Omental fat pad (tissue), 4 donors: ENCODE measurements at places on chromosomes 2 and 18. TPM values are rescaled to one million over a fixed set of nuclear protein-coding genes. Genes with fewer than 3 reads are reported as not detected.

The SNORC gene
- 0.79 TPM for total RNA-seq

The CCDC178 gene
- total RNA-seq, result 2.6 TPM

The SETBP1 gene
- 17.5 TPM for total RNA-seq

The AQP12B gene
- not detected for total RNA-seq

The UCN gene
- 1.8 TPM for total RNA-seq

The STARD6 gene
- not detected for total RNA-seq

The GCFC2 gene
- total RNA-seq, result 29.0 TPM

The IGFBP5 gene
- total RNA-seq, result 2,528 TPM

The TRAPPC12 gene
- total RNA-seq, result 62.3 TPM

The TRIM54 gene
- not detected for total RNA-seq

The PAX8 gene
- 9.4 TPM for total RNA-seq

The AGBL5 gene
- total RNA-seq, result 14.4 TPM

The INHBB gene
- total RNA-seq, result 15.8 TPM

The ZNG1B gene
- total RNA-seq, result 27.0 TPM

The PPP4R3B gene
- 51.3 TPM for total RNA-seq

The OSGEPL1 gene
- 5.3 TPM for total RNA-seq

The CNRIP1 gene
- total RNA-seq, result 67.9 TPM

The PLGLB2 gene
- total RNA-seq, result 3.3 TPM

The CIB4 gene
- total RNA-seq, result not detected

The SYT4 gene
- not detected for total RNA-seq

The FBXO48 gene
- total RNA-seq, result 0.65 TPM

The IL36RN gene
- not detected for total RNA-seq

The EDAR gene
- not detected for total RNA-seq

The FBLN7 gene
- 6.6 TPM for total RNA-seq

The PHOSPHO2 gene
- total RNA-seq, result 27.7 TPM

The SCN7A gene
- total RNA-seq, result 11.0 TPM

The METTL8 gene
- total RNA-seq, result 16.7 TPM

The C2orf42 gene
- 11.3 TPM for total RNA-seq

The TNFRSF11A gene
- total RNA-seq, result 3.0 TPM

The MYL12A gene
- 634 TPM for total RNA-seq

The IL1B gene
- total RNA-seq, result 11.7 TPM

The GPR155 gene
- 7.8 TPM for total RNA-seq

The RAB27B gene
- 0.50 TPM for total RNA-seq

The CD8B2 gene
- total RNA-seq, result not detected

The UNC80 gene
- not detected for total RNA-seq

The MEP1B gene
- total RNA-seq, result not detected

The TRMT61B gene
- total RNA-seq, result 7.7 TPM

The PSTPIP2 gene
- 4.4 TPM for total RNA-seq

The TBC1D8 gene
- total RNA-seq, result 68.0 TPM

The SRD5A2 gene
- not detected for total RNA-seq

The CXCR1 gene
- total RNA-seq, result 26.8 TPM

The CLHC1 gene
- total RNA-seq, result 5.6 TPM

The SLC9A4 gene
- not detected for total RNA-seq
